Adipocyte (in vitro differentiated cells): ENCODE measurements at places on chromosomes 6 and 20.

GRCh38 chr6:100426744-100427338, 37.9 kb downstream of the SIM1 start:
- DNase-seq = no peak

GRCh38 chr6:166360243-166361076, 18.1 kb upstream of the SFT2D1 start:
- DNase-seq = peak; percentile 10

DNA sequence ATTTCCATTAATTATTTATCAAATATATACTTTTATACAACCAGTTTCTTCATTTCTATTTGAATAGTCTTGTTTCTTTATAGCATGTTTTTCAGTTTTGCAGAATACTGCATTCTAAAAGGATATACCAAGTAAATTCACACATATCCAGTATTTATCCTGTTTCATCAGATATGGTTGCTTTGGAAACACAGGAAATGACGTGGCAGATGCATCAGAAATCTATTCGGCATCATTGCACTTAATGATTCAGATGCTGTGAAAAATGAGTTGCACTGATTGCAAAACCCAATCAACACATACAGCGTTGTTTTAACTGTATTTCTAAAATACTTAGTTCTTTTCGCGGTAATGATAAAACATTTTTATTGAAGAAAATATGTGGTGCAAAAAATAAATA, 594.9 kb downstream of the CDH26 start:
- no peak for DNase-seq

DNA sequence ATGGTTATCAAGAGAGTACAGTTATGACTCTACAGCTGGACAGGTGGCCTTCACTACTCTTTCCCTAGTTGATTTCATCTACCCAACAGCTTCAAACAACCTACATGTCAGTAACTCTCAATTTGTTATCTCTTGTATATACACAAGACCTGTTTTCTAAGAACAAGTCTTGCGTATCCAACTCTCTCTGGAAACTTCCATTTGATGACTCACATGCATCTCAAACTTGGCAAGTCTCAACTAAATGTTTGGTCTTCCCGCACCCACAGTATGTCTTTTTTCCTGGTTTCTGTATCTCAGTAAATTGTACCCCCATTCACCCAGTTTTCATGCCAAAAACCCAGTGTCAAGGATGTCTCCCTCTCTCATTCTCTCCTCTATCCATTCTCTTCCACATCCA, 97.7 kb downstream of the BTBD9 start:
- no peak for DNase-seq

DNA sequence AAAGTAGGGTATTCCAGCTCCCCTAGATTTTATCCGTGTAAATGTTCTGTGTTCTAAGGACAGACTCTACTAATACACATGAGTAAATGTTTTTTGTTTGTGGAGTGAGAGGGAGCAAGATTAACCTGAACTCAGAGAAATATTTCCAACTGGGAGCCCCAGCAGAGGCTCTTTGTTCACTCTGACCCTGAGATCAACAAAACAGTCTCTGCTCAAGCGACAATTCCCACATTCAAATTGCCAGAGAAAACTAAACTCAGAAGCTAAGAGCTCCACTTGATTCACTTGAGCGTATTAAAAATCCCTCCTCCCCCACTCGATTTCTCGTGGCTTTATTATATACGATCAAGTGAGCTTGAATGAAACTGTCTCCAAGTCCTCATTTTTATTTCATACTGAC, 413.9 kb upstream of the JARID2 start:
- no peak for DNase-seq

DNA sequence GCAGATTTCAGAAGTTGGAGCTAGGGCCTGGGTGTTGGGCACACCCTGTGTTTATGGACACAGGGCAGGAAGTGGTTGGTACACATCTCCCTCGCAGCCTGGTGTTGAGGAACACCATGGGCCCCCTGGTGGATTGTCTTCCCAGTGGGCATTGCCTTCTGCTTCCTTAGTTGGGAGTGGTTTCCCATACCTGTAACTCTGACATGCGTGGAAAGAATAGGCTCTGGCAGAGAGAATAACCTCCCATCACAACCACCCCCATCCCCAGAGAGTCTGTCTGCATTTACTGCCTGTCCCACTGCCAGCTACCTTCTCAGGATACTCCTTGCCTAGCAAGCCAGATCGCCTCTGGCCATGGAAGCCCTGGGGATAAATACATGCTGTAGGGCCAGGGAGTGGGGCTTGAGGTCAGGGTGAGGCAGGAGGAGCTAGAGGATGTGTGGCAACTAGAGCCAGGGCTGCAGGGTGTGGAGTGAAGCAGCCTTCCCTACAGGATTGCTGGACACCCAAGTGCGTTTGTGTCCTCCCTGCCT, 14.7 kb downstream of the LRRC73 start:
- no peak for DNase-seq

DNA sequence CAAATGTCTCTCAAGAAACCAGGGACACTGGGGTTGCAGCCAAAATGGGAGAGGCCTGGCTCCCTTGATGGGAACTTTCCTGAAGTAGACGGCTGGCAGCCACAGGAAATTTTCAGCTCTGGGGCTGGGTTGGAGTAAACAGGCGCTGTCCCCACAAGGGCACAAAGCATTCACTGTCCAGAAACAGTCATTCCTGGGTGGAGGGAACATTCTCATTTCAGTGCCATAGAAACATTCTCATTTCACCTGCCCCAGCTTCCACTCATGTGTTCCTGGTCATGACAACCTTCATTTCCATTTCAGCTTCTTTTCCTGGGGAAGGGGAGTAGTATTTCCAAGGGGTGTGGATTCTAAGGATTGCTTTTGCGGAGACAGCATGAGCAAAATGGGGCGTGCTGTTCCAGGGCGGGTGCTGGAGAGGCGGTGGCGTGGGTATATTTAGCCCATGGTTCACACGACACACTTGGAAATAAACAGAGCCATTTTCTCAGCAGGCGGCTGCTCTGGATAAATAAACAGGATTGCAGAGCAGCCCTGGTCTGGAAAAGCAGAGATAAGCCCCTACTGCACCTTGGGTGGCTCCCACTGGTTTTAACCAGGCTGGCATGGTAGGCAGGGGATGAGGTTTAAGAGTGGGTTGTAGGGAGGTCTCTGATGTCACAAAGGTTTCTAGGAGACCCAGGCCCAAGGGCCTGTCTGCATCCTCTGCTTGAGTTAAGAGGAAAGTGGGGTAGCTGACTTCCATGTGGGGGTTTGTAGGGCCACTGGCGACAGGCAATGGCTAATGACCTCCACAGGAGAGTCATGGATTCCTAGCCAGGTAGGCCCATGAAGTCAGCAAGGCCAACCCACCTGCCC, 32.9 kb downstream of the COX4I2 start:
- DNase-seq = no peak

GRCh38 chr6:146470091-146470770, 73.4 kb upstream of the RAB32 start:
- DNase-seq = no peak

GRCh38 chr6:139508023-139508422, 133.6 kb upstream of the CITED2 start:
- peak; percentile 46 for DNase-seq

DNA sequence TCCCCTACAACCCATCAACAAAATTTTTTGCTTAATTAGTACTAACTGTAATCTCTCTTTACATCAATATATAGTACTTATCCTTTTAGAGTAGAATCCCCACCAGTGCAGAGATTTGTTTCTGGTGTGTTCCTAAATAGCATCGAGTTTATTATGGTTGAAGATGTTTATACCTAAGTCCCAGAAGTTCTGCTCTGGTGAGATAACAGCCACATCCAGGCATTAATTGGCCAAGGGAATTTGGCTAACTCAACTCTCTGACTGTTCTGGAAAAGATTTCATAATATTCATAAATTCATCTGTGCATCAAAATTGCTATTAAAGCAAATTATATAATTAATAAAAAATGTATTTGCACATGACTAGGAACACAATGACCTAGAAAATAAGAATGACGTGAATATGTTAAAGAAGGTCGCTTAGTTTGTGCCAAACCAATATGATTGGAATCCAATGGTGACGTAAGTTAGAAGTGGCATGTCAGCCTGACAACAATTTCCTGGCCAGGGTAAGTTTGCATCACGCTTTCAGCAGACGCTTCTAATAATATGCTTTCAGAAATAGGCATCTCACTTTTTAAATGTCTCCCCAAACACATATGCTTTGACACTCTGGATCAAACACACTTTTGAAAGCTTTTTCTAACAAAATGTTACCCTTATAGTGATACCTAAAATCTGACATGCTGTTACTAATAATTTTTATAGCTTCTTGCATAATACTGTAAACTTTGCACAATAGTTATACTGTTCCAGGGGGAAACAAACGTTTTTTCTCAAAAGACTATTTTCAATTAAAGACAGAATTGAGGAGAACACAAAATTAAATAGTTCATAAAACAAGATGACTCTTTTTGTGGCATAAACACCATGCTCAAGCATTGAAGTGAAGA, 236.7 kb downstream of the TENT5A start:
- no peak for DNase-seq

DNA sequence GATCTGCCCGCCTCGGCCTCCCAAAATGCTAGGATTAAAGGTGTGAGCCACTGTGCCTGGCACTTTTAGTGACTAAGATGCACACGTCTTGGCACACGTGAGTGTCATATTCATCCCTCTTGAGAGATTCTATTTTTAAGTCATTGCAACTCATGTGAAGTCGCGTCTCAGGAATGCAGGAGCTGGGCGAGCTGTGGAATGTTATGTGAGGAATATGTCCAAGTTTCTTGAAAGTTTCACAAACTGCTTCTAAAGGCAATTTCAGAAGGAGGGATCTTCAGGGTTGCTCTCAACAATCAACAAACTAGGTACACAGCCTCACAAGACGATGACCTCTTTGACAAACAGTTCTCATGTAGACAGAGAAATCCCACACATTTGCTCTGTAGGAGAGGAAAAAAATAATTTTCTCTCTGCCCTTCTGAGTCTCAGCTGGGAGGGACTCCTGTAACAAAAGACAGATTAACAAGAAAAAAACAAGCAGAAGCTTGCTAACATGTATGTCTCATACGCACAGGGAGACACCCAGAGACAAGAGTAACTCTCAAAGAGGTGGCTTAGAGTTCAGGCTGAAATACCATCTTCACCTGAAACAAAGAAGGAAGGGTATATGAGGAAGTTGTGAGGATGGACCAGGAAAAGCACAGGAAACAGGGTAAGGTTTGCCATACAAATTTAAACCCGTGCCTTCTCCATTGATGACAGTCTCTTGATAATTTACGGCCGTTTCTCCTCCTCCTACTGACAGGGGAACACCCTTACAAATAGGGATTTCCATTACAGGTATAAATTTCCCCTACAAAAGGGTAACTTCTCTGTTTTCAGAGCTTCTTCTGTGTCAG, 45.3 kb upstream of the FAM50B start:
- DNase-seq = peak; percentile 94

DNA sequence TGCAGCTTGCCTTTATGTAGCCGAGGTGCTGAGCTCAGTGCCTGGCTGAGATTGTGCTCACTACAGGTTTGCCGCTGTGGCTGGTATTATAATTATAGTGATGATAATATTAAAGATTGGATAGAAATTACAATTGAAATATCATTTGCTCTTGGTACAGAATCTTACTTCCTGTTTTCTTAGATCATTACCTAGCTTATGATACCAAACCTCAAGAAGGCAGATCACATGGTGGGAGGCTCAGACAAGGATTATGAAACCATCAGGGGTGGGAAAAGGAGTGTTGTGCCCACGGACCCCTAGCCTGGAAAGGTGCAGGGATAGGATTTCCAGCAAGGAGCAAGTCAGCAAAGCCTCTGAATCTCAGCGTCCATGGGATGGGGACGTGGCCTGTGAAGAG, 70.6 kb downstream of the IGF2R start:
- DNase-seq = no peak

GRCh38 chr6:92827104-92827503, 592.3 kb downstream of the EPHA7 start:
- DNase-seq = no peak

GRCh38 chr6:132663661-132664060, 4.7 kb upstream of the TAAR1 start:
- no peak for DNase-seq

- no peak for DNase-seq
Observed at GRCh38 chr6:39330057-39330456, 7.6 kb upstream of the KCNK16 start.

- DNase-seq = peak; percentile 55
Observed at GRCh38 chr20:36214684-36215256, 21.5 kb upstream of the AAR2 start.

DNA sequence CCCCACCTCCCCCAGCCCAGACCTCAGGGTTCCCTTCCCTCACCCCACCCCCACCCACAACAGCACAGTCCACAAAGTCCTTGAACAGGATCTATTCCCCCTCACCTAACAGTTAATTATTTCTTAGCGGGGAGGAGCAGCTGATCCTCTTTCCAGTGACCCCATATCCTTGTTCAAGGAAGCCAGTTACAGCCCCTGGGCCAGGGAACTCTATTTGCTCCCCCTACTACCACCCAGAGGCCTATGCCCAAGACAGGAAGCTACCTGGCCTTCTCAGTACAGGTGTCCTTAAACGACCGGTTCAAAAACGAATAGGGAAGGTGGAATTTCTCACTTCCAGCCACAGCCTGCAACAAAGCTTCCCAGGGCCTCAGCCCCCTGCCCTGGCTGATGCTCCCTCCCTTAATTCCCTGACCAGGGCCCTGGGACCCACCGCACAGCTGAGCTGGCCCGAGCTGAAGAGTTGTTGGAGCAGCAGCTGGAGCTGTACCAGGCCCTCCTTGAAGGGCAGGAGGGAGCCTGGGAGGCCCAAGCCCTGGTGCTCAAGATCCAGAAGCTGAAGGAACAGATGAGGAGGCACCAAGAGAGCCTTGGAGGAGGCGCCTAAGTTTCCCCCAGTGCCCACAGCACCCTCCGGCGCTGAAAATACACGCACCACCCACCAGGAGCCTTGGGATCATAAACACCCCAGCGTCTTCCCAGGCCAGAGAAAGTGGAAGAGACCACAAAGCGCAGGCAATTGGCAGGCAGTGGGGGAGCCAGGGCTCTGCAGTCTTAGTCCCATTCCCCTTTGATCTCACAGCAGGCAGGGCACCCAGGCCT, 778 bp downstream of the MCCD1 start:
- DNase-seq = no peak
